AG09309 (cell line): ENCODE measurements at places on chromosomes 6 and 20.

GRCh38 chr6:28353981-28354676 is 4.4 kb downstream of the ZKSCAN3 start:
- DNase-seq, result no peak

DNA sequence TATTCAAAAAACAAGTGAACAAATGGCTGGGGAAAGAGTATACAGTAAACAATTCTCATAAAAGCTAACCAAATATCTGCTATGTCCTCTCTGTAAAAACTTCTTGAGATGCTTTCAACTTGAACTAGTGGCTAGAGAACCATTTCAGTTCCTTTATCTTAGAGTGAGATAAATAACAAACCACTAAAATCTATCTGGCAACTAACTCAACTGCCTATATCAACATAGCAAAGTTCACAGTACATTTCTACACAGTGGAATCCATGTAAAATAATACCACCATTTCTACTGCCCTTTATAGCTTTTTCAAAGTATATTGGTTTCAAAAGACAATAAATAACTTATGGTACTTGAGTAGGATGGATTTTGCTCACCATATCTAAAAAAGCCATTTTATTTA is 95.1 kb downstream of the MMS22L start:
- DNase-seq, result no peak

DNA sequence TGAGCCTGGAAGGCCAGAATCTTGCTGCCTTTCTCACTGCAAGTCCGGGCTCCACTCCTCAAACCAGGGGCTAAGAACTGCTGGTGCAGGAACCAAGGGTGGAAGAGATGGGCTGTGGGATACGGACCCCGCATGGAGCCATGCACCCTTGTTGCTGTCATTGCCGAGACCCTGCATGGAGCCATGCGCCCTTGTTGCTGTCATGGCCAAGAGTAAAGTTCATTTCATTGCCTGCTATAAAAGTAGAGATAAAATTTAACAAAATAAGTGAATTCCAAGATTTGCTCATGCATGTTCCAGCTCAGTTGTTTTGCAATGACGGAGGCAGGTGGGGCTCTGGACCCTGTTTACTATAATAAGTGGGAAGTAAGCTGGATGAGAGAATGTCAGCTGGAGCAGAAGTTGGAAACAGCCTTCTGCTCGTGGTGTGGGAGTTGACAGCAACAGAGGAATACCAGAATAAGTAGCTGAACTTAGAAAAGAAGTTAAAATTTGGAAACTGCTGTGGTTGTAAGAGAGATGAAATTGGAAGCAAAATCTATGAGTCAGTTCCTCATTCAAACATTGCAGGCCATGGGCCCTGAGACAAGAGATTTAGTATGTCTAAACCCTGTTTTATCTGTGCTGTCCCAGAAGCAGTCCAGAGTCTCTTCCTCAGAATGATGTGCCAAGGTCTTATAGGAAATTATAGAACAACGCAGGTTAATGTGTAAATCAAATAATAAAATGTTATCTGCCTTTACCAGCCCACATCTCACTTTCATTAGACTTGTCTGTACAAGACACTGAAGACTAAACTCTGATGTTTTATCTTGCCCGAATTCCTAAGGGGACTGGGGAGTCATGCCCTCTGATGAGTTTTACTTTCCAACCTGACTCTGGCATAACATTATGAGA is 15.8 kb upstream of the THBS2 start:
- DNase-seq, result no peak

GRCh38 chr6:75204217-75204958 is 1.5 kb downstream of the COL12A1 start:
- DNase-seq, result no peak

- no peak for DNase-seq
Observed at GRCh38 chr6:46042355-46042999, 26.8 kb upstream of the CLIC5 start.

DNA sequence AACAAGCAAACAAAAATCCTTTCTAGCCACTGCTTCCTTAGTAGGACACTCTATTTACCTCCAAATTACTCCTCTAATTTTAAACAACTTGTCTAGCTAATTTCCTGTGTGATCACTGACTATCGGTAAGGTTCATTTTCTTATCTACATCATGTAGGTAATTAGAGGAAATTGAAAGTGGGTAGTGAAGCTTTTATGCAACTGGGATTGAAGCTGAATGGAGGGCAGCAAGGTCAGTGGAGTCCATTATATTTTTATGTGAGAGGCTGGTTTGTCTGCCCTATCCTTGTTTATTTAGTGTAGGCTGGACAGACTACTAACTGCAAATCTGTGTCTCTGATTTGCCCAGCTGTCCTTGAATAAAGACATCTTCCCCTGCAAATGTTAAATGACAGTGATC is 88.5 kb upstream of the SIM1 start:
- no peak for DNase-seq

DNA sequence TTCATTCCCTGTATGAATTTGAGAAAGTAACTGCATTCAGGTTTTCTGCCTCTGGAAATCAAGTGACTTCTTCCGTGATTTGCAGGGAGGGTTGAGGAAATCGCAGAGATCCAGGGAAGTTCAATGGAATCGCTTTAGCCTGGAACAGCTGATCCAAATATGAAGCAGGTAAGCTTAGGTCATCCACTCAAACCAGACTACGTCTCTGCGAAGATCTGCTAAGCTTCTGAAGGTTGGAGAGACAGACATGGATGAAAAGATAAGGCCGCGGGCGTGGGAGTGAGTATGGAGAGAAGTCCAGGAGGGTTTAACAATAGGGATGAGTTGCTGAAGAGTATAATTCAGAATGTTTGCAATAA is 34.2 kb upstream of the BTN3A2 start:
- DNase-seq, result no peak

DNA sequence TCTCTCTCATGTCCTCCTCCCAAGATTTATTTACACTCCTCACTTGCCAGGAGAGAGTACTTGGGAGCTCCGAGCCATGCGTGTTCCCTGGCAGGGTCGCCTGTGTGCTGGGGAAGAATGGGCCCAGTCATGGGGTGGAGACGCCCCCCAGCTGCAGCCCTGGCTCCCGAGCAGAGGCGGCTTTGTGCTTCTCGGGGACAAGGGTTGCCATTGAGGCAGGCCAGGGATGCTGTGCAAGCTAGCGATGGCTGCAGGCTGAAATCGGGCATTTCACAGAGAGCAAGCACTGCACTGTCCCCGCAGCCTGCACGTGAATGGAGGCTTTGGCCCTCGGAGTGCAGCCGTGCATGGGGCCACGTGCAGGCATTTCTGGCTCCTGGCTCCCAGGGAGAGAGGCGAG is 23.8 kb downstream of the PHACTR3 start:
- no peak for DNase-seq

DNA sequence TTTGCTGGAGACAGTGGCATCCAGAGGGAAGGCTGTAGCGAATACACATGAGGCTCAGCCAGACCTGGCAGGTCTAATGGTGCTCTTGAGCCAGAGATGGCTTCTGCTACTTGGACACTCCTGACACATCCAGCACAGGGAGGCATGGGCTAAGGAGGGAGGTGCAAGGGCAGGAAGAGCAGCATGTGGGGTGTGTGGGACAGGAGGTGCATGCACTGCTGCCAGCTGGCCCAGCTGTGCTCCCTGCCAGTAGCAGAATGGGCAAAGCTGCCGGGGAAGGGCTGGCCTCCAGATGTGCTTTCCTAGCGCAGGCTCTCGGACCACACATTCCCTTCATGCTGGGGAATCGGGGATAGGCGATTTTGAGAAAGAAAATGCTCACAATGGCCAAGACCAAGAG is 309.2 kb downstream of the CDC5L start:
- DNase-seq, result no peak

DNA sequence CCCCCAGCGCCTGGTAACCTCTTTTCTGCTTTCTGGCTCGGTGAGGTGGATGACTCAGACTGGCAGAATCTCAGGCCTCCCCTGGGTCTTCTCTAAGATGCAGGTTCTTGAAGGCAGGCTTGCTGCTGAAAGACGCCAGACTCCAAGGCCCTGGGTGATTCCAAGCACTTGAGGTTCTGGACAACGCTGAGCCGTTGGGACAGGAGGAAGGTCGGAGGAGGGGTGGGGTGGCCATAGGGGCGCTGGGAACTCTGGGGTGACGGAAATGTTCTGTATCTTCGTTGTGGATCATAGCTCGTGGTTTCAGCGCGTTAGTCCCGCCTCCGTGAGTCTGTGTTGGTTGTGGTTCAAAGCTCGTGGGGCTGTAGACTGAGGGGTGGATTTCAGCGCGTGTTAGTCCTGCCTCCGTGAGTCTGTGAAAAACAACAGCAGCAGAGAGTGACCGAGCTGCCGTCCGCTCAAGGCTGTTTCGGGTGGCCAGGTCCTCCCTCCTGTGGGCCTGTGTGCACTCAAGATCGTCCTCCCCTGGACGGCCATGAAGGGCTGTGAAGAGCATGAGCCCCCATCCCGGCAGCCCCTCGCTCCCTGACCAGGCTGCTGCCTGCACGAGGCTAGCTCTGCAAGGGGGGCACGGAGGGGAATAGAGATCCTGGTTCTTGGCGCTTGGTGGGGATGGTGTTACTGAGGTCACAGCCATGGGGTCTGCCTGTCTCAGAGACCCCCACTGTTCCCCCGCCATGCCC is 7.7 kb downstream of the NTSR1 start:
- DNase-seq, result no peak

GRCh38 chr20:38559764-38560163 is 21.2 kb upstream of the ADIG start:
- peak; percentile 21 for DNase-seq

DNA sequence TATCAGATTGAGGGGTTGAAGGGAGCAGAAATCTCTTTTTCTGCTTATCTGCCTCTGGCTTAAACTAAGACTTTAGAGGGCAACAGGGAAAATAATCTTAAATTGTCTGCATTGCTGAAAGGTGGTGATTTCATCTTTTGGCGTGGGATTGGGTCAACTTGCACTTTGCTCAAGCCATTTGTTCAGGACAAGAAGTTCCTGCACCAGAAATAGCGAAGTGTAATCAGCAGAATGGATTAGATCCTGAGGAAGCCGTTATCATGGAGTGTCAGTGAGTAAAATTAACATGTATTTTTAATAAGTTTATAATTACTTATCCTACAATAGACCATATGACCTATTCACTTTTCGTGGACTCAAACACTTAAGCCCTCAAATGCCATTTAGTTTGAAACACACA is 249.3 kb downstream of the CD83 start:
- DNase-seq, result no peak

- DNase-seq, result no peak
Observed at GRCh38 chr6:2764610-2765165, 505 bp upstream of the WRNIP1 start.

- no peak for DNase-seq
Observed at GRCh38 chr6:156449128-156449527, 328.1 kb upstream of the ARID1B start.

DNA sequence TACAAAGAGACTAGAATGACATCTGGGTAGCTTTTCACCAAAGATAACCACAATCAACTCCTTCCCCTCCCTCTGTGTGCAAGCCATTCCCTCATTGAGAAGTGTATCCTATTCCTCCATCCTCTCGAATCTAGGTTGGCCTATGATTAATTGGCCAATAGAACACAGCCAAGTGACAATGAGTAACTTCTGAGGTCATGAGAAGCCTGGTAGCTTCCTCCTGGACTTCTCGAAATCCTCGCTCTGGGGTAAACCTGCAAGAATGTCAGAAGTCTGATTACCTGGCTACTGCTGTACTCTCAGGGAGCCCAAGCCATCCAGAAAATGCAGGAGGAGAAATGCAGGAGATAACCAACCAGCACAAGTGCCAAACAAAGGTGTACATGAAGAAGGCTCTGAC is 13.1 kb downstream of the ARHGAP18 start:
- no peak for DNase-seq

GRCh38 chr20:33465481-33466302 is 22.1 kb upstream of the SNTA1 start:
- no peak for DNase-seq

DNA sequence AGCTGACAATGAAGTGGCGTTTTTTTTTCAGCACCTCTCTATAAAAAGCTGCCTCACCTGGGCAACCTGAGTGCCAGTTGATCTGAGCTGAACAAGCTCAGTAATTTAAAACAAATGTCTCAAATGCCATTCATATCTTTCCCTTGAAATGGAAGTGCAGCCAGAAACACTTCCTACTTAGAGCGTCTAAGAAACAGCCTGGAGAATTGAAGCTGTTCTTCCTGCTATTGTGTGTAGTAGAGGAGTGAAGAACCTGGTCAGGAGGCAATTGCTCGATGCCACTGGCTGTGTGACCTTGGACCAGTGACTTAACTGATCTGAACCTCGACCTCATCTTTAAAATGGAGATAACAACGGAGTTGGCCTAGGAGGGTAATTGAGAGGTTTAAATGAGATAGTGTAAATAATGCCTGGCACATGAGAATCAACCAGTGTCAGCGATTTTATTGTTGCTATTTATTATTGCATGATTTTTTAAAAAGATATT is 95.4 kb upstream of the FOXQ1 start:
- DNase-seq, result no peak

DNA sequence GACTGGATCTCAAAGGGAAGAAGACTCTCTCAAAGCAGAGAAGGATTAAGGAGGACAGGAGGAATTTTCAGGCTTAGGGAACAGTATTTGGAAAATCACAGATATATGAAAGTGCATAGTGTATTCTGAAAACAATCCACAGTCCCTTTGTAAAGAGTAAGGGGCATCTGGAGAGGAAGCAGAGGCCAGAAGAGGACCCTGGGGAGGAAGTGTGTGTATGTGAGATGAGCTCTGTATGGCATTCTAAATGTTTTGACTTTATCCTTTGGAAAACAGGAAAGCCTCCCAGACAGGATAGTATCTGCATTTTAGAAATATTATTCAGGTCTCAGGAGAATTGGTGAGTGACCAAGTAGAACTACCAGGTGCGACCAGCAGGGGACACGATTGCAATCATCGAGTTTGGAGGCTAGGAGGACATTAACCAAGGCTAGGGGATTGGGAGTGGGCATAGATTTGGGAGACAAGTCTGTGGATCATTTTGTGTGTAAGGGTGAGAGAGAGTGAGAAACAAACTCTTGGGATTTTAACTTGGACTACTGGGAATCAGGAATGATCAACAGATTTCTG is 38.3 kb upstream of the FAM184A start:
- DNase-seq, result no peak

- no peak for DNase-seq
Observed at GRCh38 chr6:160419488-160419887, 71.3 kb downstream of the SLC22A3 start.

GRCh38 chr20:40511478-40511877 is 177.6 kb downstream of the MAFB start:
- peak; percentile 40 for DNase-seq

- peak; percentile 71 for DNase-seq
Observed at GRCh38 chr20:8646716-8647115, 422.2 kb upstream of the PLCB4 start.

GRCh38 chr6:89146718-89147700 is 1.2 kb downstream of the PM20D2 start:
- no peak for DNase-seq

- no peak for DNase-seq
Observed at GRCh38 chr6:157688960-157689599, 134.0 kb upstream of the SNX9 start.
